CD4-positive, alpha-beta T cell (primary cell): ENCODE measurements at places on chromosomes 2 and 18.

- DNase-seq, result no peak
These were observed 84.0 kb downstream of the KIAA1328 start for GRCh38 chr18:36912887-36913286.

DNA sequence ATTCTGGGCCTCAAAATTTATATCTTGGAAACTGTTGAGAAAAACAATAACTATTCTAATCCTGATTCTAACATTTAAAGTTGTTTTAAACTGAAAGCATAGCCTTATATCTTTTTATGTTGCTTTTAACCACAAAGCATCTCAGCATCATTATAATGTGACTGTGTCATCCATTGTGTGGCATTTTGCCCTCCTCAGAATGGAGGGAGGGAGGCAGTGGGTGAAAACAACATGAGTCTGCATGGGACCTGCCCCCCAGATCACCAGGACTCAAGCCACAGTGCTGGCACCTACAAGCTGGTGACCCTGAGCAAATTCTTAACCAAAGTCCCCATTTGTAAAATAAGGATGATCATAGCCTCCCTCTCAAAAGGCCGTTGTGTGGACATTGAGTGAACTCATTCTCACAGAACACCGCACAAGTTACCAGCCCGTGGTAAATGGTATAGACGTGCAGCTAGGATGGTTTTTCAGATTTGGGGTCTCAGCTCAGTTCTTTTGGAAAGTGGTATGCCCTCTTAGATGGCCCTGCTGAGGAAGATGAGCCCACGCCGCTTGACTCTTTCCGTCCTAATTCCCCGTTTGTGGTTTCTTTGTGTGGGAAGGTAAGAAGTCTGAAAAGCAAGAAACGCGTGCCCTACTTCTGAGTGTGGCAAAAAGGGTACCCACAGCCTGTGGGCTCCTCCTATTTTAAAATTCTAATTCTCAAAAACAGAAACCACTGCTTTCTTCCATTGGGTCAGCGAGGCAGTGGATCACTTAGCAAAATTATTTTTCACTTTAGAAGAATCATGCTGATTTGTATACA is 305.0 kb upstream of the ID2 start:
- DNase-seq, result no peak

- no peak for DNase-seq
These were observed 241.6 kb downstream of the RPIA start for GRCh38 chr2:88933091-88933490.

- no peak for DNase-seq
These were observed 77.6 kb upstream of the RBM44 start for GRCh38 chr2:237720957-237721356.
